ENCODE measurements at places on chromosomes 1 and 21.

- no peak for DNase-seq
Measured at GRCh38 chr1:183869664-183870063, 64.7 kb downstream of the RGL1 start.

GRCh38 chr1:244918421-244919319 lies 54.3 kb upstream of the HNRNPU start:
- DNase-seq, result no peak

GRCh38 chr1:233025157-233025556 lies 74.7 kb downstream of the NTPCR start:
- no peak for DNase-seq

GRCh38 chr1:159141584-159142390 lies 29.6 kb upstream of the CADM3 start:
- DNase-seq, result no peak

DNA sequence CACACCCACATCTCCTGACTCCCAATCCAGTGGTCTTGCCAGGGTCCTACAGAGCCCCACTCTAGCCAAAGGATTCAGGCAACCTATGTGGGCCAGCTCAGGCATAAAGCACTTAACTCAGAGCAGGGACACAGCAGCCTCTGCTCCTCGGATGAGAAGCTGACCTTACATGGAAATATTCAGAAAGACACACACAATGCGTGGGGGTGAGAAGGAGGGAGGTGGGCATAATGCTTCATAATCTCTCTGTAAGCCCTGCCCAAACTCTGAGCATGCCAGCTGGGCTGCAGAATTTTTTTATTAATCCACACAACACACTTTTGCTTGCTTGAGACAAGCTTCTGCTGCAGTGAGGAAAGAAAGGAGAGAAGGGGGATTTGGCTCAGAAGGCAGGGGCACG lies 21.6 kb downstream of the KCND3 start:
- DNase-seq, result no peak

DNA sequence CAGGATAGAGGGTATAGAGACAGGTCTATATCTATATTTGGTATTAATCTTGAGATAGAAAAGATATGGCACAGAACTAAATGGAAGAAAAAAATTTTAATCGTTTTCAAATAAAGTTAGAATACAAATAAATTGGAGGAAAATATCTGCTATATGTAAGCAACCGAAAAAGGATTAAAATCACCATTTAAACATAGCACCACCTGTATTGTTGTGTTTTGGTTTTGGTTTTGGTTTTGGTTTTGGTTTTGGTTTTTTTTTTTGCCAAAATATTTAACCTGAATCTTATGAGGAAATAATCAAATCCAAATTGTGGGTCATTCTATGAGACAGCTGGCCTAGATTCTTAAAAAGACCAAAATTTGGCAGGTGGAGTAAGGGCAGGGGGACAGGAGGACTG lies 28.5 kb upstream of the ANGPTL1 start:
- DNase-seq, result no peak

DNA sequence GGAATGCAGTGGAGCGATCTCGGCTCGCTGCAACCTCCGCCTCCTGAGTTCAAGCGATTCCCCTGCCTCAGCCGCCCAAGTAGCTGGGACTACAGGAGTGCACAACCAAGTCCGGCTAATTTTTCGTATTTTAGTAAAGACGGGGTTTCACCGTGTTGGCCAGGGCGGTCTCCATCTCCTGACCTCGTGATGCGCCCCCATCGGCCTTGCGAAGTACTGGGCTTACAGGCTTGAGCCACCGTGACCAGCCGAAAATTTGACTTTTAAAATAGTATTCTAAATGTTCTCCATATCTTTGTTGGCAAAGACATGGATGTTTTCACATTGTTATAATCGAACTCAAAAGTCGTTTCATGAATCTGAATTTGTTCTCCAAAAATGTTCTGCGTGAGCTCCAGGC lies 36.7 kb upstream of the SMYD2 start:
- DNase-seq, result no peak

GRCh38 chr1:221715321-221716169 lies 26.3 kb downstream of the DUSP10 start:
- no peak for DNase-seq

DNA sequence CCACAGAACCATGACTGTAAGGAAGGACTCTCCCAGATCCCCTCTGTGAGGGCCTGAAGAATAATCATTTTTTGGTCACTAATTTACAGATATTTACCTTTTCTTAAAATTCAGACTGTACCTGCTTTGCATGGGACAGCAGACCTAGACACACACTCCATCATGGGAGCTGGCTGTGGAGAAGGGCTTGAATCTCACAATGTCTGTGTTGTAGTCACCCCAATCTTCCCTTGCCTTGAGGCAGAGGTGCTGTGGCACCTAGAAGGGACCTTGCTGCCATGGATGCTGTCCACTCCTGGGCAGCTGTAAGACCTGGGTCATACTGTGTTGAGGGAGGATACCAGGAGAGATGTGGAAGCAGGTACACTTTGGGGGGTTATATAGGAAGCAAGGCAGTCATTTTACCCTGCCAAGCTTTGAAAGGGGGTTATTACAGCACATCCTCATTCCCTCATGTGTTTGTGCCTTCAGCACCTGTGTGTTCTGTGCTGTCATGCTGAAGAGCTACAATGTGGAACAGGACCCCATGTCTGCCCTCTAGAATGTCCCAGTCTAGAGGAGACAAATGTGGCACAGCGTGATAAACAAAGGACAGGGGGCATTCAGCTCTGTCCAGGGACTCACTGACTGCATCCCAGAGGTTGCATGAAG lies 27.1 kb downstream of the TRAF5 start:
- DNase-seq, result no peak

DNA sequence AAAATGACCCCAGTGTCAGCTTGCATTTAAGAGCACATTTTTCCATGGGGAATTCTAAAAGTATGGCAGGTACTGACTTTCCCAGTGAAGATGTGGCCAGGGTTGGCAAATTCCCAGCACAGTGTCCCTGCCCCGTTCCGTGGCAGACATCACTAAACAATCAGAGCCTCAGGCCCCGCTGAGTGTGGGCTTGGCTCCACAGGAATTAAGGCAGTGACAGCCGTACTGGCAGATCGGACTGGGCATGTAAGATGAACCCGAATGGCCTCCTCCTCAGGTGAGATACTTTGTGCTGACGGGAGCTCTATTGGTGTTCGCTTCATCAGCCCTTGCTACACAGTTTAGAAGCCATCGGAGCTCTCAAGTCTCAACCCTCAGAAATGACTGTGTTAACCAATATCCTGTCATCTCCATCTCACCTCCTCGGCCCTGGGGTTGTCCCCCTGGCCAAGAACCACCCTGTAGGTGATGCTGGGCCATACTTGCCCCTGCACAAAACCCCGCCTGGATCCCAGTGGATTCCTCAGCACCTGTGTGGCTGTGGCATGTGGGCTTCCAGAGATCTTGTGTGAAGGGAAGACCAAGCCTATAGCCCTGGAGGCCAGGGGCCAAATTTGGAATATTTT lies 29.0 kb upstream of the ABCG1 start:
- DNase-seq, result no peak

DNA sequence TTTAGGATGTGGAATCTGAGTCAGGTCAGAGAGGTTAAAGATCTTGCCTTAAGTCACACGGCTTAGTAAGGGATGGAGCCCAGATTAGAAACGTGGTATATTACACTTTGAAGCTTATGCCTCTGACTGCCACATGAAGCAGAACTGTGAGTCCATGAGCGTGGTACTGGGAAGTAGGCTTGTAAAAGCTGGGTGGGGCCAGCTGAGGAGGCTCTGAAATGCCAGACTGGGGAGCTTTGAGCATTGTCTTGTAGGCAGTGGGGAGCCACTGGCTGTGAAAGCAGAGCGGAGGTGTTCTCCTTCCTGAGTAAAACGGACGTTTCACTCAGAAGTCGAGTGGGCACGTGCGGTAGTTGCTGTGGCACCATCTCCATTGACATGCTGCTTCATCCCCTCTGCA lies 72.6 kb upstream of the USP24 start:
- DNase-seq, result no peak

DNA sequence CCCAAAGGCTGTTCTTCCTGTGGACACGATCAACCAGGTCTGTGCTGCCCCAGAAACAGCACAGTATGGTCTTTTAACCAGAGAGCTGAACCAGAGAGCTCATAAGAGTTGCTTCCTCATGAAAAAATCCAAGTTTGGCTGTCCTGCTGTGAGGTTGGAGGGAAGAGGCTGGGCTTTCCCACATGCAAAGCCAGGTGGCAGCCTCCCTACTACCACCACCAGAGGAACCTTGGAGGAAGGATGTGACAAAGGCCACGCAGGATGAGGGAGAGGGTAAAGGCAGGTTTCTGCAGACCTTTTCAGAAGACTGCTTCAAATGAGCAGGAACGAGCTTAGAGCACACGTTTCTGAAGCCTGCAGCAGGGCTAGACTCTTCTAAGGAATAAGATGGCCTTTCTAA lies 27.1 kb downstream of the FAM78B start:
- DNase-seq, result no peak

DNA sequence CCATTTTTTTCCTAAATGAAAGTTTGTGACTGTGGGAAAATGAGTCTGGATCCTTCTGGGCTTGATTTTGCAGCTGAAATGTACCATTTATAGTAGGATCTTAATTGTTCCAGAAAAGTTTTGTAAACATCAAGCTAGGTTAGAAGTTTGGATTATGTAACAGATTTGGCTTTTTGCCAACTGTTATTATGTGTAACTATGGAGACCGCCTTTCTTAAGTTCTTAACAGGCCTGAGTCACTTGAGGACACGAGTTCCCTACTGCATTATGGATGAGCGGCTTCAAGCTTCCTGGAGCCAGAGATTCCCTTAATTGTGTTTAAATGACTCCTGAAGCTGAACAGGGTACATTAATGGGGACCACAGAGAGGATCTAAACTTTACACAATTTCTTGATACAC lies 22.2 kb downstream of the SLC25A33 start:
- no peak for DNase-seq

DNA sequence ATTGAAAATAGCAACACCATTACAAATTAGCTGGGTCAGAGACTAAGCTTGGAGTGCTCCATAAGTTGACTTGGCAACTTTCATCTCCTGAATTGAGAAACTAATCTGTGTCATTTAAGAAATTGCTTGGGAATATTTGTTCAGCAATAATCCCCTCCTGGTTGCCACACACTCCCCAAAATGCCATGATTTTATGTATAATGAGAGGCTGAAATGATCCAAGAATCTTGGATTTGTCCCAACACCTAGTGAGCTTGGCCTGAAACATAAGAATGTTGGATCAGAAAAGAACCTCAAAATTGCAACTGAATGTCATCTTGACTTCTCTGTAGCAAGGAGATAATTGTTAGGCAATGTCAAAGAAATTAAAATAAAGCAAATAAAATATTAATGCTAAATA lies 805.9 kb upstream of the ADAMTS5 start:
- DNase-seq, result no peak

DNA sequence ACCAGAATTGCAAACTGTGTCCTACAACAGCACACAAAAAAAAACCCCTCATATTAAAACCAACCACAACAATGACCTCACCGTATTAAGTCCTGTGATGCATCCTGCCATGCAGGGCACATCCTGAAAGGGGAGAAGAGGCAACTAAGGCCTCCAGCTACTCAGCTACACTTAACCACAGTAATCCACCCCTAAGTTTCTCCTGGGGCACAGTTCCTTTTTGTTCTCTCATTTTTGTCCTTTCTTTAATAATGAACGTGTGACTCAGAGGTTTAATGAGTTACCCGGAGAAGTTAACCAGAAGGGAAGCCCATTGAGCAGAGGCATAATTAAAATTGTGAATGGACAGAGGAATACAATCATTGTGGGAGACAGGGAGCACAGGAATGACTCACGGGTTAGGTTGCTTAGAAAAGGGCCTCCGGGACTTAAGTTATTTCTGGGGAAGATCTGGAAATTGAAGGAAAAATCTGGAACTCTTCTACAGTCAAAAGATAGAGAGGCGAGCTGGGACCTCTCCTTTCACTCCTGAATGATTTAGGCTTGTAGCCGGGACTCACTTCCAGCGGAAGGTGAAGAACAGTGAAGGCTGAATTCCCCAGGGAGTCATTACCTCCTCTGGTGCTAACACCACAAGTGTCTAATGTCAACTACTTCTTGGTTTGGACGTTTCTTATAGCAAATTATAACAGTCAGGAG lies 36.9 kb upstream of the HIVEP3 start:
- DNase-seq, result peak; percentile 59

DNA sequence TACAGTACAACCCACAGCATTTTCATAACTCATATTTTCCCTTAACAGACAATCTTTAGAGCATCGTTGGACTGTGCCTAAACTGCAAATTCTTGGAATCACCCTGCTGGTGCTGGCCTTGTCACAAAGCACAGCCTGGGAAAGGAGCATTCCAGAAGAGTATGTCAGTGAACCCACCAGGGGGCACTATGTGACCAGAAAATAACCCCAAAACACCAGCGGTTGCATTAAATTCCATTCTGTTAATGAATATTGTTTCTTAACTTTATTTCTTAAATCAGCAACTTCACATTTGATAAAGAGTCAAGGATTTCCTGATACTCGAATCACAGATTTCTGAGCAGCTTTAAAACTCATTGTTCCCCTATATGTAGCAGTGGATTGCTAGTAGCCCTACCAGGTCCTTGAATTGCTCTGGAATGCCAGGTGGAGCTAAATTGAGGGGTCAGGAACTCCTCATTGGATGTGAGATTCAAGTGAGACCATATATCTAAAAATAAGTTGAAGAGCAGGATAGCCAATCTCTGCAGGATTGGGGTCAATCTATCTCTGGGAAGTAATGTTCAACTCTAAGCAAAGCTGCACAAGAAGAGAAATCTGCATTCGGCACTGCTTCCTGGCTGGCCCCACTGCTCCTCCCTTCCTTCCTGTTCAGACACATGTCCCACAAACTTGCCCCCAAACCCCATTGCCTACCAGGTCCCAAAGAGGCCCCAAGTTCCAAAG lies 12.7 kb upstream of the RAB4A start:
- no peak for DNase-seq

GRCh38 chr1:206863266-206863665 lies 2.2 kb upstream of the IL20 start:
- DNase-seq, result no peak
